ENCODE measurements at places on chromosomes 11 and 22.

DNA sequence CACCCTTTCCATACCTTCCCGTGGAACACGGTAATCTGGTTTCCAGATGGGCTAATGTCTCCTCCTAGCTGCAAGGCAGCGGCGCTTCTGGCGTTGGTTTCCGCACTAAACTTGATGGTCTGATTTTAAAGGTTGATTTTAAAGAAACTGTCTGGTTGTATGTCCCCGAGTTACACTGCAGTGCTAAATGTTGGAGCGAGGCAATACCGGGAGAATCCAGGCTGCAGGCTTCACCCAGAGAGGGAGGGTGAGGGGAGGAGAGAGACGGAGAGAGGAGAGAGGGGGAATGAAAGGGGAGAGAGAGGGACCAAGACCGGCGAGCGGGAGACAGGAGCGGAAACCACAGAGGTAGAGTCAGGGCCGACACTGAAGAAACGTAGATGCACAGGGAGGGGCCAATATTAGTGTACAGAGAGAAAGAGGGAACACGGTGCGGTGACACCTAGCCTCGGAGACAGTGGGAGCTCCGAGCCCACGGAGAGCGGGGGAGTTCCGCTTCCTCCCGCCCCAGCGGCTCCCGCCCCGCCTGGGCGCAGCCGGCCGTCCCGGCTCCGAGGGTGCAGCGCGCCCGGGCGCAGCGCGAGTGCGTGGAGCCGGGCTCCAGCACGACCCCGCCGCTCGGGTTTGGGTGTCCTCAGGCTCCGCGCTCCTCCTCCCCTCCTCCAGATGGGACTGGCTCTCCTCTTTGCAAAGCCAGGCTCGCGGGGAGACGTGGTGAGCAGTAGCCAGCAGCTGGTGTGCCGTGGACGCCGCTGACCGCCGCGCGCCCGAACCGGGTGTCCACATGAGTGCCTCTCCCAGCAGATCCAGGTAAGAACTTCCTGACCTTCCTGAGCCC lies 71.9 kb upstream of the GRAMD1B start:
- peak; percentile 42 for DNase-seq

DNA sequence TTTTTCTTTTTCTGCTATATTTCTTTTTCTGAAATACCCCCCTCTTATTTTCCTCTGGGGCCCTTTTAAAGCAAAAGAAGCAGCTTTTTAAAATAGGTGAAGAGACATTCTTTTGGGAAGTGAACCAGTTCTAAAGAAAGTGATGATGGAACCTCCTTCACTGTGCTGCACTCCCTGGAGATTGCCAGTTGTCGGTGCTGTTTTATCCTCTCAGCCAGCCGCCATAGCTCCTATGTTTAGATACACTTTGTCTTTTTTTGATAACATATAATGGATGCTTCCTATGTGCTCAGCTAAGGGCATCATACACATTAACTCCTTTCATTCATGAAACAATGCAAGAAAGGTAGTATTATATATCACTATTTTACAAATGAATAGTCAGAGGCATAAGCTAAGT lies 14.0 kb downstream of the CFAP300 start:
- no peak for DNase-seq

GRCh38 chr11:12137938-12138731 lies 27.7 kb downstream of the MICAL2 start:
- DNase-seq = no peak

- DNase-seq = no peak
These were observed 49.4 kb downstream of the ELFN2 start for GRCh38 chr22:37377927-37378326.

GRCh38 chr11:47989779-47990178 lies 9.4 kb downstream of the PTPRJ start:
- no peak for DNase-seq

DNA sequence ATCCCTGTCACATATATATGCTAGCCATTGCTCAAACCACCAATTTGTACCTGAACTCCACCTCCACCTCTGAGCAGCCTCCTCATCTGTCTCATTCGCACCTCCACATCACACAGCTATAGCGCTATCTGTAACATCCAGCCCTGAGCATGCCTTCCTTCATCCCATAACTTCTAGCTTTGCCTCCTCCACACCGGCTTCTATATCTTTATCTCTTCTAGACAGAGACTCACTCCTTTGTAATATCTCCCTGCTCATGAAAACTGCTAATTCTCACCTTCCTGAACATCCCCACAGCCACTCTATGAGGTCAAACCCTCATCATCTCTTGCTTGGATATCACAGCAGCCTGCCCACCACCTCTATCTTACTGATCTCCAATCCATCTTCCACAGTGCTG lies 5.9 kb downstream of the SIAE start:
- no peak for DNase-seq

DNA sequence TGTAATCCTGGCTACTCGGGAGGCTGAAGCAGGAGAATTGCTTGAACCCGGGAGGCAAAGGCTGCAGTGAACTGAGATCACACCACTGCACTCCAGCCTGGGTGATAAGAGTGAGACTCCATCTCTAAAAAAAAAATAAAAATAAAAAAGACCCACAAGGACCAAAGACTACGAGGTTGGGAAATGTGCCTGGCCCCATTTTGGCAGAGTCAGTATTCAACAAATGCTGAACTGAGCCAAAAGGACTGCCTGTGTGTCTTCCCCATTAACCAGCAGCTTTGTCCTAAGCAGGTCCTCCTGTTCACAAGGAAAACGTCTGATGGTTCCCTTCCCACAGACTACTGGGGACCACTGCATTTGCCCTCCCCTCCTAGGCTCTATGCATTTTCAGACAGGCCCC lies 27.6 kb downstream of the ADORA2A start:
- DNase-seq = no peak

DNA sequence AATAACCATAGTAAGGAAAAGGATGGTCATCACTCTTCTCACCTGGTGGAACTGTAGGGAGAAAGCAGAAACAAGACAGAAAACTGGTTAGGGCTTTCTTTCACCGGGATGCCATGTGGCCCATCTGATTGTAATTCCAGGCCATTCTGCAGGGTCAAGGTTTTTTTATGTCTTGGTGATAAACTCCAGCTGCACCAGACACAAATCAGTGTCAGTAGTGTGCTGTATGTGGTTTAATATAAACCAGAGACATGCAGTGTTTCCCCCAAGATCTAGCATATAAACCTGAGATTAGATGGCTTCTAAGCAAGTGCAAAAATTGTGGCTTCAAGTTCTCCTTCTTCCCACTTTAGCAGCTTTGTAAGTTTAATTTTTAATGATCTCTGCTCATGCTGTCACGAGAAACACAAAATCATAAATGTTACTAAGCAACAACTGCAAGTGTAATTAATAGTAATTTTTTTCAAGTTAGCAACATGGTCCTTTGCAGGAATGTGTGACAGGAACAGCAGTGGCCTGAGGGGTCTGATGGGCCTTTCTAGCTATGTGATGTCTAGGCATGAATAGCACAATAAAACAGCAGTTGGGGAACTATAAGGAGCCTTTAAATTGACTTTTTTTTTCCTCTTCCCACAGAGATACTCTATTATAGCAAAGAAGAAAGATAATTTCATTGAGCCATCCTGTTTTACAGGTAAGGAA lies 41.6 kb downstream of the BDNF start:
- DNase-seq = no peak

DNA sequence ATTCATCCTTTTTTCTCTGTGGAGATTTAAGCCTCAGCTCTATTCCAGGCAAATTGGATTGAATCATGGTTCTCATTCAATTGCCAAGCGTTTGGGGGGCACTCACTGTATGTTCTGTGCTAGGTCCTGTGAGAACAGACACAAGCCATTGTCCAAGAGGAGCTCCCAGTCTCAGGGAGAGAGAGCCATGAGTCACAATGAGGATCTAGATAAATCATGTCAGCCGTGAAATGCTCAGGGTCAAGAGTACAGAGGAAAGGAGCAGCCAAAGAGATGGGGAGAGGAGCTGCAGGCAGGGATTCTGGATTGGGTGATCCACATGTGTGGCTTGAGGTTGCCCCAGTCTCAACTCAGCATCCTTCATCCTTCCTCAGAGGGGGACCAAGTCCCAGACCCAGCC lies 93.6 kb downstream of the FEZ1 start:
- DNase-seq = no peak

- DNase-seq = no peak
These were observed 52.4 kb downstream of the DSCAML1 start for GRCh38 chr11:117744471-117745150.

- DNase-seq = peak; percentile 57
These were observed 53.8 kb downstream of the ST14 start for GRCh38 chr11:130213143-130213978.

GRCh38 chr11:103842191-103842590 lies 194.2 kb upstream of the DDI1 start:
- no peak for DNase-seq

DNA sequence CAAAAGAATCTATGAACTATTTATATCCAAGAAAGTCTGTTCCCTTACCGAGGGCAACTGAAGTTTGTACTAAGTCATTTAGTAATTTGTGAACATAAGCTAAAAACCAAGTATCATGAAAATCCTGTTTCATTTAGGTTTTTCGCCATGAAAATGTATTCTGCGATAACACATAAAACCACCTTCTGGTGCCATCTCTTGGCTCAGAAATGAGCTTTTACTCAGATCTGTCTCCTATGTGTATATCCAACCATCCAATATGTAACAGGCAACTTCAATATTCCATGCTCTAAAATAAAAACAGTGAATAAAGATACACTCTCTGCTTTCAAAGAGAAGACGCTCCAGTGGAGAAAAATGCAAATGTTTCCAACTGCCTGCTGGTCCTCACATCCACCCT lies 118.1 kb upstream of the BID start:
- no peak for DNase-seq

- peak; percentile 71 for DNase-seq
These were observed 176.0 kb downstream of the ARHGAP42 start for GRCh38 chr11:100863080-100863581.

- no peak for DNase-seq
These were observed 1.9 kb upstream of the ARHGEF12 start for GRCh38 chr11:120334332-120334731.

DNA sequence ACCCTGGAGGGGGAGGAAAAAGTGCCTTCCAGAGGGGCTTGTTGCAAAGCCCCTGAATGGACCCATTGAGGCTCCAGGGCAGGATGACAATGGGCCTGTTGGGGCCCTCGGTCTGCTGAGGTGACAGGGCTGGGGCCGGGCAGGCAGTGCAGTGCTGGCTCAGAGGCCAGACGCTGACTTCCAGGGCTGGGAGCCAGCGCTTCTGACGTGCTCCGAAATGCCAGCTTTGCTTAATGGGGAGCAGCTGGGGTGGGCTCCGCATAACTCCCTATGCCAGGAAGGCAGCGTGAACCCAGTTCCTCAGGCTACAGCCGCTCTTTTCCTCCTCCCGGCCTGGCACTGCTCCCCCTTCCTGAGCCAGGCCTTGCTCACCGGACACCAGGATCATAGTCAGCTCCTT lies 17.7 kb downstream of the NAV2 start:
- DNase-seq = no peak

DNA sequence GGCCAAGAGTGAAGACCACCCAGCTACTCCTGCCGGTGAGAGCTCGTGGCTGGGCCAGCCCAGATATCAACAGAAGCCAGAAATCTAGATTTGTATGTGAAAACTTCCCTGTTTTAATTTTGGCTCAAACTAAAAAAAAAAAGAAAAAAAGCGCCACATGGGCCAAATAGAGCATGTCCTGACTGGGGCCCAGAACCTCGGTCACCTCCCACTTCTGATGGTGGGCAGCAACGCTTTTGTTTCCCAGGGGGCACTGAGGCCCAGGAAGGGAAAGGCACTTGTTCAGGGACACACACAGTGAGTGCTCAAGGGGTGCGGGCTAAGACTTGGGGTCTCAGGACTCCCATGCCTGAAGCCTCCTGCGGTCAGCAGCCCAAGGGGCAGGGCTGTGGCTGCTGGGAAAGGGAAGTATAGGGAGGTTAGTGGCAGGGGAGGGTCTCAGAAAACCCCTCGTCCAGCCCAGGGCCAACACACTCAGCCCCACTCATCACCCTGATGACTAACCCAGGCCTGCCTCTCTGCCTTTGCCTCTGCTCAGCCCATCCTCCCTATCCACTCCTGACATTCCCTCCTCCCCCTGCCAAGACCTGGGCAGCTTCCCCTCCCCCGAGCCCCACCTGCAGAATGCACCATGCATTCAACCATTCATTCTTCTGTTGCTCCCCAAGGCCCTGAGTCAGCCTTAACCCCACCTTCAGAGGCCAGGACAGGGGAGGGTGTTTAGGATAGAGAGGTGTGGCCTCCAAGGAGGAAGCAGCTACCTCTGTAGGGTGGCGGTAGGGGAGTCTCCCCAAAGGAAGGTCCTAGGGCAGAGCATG lies 30.0 kb upstream of the TCF20 start:
- peak; percentile 49 for DNase-seq

GRCh38 chr22:43004362-43005035 lies 10.4 kb downstream of the PACSIN2 start:
- DNase-seq = peak; percentile 59

- no peak for DNase-seq
These were observed 13.5 kb upstream of the SORL1-AS1 start for GRCh38 chr11:121466063-121466794.

DNA sequence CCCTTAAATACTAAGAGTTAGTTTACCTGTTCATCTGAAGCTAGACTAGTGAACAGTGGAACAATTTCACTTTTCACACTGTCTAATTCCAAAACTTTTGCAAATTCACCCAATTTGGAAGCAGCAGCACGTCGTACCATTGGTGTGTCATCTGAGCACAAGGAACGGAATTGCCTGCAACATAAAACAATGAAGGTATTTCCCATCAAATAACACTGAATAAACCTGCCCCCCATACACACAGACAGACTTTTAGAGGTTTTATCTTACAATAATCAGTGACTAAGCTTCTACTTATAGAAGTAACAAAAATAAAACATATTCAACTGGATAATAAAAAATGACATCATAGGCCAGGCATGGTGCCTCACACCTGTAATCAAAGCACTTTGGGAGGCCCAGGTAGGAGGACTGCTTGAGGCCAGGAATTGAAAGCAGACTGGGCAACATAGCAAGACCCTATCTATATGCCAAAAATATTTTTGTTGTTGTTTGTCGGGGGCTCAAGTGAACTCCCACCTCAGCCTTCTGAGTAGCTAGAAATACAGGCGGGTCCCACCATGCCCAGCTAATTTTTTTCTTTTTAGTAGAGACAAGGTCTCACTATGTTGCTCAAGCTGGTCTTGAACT lies 6.3 kb downstream of the PPP2R1B start:
- DNase-seq = no peak

All from hematopoietic multipotent progenitor cell (in vitro differentiated cells).